ENCODE measurements at places on chromosomes 7 and 10.

GRCh38 chr10:120667276-120667675 lies 183.9 kb upstream of the WDR11 start:
- no peak for DNase-seq

GRCh38 chr10:85862771-85863170 lies 503.8 kb downstream of the GRID1 start:
- DNase-seq = no peak

- DNase-seq = no peak
Measured at GRCh38 chr10:9035355-9035754, 980.9 kb downstream of the GATA3 start.

DNA sequence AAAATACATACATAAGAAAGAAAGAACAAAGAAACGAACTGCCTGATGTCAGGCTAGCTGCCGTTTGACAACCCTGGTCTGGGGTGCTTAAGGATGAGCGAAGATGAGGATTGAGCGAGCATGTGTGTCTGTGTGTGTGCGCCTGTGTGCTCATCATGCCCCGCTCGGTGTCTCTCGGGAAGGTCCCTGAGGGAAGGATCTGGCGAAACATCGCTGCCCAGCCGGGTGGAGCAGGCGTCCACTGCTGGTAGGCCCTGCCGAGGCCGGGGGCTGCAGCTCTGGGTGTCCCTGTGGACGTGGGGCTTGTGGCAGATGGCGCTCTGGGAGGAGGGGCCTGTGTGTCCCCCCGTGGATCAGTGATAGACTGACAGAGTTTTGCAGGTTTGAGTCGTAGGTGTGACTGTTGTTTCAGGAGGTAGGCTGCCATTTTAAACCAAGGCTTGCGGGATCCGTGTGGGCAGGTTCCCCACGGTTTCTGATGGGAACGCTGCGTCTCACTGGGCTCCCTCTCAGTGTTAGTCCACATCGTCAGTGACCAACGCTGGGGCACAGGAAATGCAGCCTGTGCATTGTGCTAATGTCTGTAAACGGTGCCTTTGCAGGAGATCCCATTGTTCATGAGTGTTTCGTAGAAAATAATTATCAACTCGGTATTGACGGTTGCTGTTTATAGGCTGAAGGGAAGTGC lies 5.9 kb upstream of the SUN1 start:
- no peak for DNase-seq

DNA sequence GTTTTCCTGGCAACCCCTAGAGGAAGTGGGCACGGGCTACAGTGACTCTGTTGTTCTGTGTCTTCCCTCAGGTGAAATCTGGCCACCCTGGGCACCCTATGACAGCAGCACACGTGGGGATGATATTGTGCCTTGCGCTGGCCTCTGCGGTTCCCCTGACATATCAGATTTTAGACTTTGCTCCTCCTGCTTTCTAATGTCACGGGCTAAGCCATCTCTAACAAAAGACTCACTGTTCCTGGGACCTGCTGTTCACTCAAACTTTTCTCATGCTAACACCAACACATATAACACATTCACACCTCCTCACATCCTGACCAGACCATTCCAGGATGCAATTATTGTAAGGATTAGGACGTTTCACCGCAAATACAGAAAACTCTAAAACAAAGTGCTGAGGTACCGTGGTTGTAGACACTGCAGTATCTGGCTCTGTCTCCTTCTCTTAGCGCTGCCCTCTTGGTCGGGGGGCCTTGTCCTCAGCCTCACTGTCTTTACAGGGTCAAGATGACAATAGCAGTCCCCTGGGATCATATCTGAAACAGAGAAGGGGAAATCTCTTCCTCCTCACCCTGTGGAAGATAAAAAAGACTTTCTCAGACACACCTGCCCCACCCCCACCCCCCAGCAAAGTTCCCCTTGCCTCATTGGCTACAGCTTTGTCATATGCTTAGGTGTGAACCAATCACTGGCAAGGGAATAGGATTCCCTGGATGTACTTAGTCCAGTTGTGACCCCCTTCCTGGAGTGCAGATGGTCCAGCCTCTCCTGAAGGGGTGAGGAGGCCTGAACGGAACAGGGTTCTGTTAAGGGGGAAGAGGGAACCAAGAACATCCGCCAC lies 14.1 kb downstream of the CHN2 start:
- no peak for DNase-seq

DNA sequence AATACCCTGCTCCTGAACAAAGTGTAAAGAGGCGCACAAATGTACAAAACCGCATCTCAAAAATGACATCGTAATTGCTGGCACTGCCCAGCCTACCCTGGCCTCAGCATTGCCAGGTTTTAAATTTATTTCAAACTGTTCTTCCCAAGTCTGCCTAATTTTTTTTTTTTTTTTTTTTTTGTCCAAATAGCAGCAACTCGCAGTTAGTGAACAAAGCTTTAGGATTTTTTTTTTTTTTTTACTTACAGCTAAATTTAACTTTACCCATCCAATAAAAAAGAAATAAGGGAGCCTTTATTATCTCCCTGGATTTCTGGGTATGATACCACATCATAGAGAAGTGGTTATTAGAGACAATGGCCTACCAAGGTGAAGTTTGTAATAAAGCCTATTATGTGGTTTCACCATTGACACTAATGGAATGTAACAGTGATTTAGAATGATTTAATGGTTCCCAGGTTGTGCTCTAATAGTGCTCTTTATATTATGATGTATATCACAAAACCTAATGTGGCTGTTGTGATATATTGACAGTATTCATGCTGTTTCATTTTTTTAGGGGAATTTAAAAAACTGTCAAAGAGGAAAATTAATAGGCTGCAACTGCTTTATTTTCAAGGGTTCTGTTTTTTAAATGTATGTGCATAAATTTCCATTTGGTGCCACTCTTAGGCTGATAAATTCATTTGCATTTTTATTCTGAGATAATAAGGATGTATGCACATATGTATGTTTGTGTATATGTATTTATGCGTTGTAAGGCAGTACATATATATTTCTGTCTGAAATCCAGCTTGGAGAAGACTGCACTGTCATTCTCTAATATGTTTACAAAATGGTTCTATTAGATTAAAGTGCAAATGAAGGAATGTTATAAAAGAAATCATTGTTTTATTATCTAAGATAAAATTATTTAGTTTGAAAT lies 309.0 kb downstream of the TFEC start:
- no peak for DNase-seq

DNA sequence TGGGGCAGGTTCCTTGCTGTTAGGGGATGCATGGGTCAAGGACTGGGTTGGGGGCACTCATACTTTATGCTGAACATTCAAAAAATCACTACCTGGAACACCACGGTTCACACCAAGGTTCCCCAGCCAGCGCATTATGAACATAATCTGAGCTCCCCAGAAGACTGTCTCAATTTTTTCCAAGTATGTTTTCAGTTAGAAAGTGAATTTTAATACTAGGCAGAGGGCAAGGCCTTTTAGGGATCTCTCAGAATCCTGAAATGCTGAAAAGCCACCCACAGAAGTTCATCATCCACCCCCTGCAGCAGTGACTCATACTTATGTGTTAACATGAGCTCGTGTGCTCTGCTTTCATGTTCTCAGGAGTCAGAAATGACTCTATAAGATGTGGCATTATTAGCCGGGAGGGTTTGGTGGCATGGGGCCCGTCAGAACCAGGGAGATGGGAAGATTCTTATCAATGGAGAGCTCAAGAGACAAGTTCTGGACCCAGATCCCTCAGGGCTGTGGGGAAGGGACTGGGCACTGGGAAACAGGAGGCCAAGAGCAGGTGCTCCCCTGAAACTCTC lies 185.2 kb upstream of the ITGB1 start:
- no peak for DNase-seq

DNA sequence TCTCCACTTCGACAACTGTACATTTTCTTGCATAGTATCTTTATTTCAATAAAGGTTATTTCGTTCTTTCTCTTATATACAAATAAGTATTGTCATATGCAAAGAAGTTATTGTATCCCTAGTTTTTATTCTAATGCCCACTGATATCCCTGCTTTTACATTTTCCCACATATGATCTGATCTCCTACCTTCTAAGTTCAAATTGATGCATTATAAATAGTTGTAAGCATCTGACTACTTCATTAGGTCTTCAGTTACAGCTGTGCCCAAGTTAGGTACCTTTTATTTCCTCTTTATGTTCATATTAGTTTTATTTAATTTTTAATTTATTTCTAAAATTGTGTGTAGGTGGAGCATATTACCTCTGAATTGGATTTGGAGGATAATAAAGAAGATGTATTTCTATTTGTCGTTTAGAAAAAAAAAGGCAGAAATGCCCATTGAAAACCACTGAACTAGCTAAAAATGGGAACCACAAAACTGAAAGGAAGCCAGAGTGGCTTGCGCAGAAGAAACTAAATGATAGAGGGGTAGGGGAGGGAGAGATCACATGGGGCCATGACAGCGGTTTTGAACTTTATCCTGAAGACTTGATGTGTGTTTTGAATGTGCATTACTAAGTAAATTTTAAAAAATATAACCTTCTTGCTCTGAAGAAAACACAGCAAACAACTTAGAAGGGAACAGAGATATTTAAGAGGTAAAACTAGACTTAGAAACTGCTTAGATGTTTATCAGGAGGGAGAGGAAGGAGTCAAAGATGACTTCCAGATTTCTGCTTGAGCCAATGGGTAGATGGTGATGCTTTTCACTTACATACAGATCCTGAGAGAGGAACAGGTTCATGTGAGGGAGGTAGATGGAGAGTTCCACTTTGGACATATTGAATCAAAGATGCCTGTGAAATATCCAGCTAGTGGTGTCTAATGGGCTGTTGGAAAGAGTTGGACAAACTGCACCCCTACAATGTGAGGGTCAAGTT lies 9.3 kb upstream of the ZC3HAV1L start:
- DNase-seq = no peak

GRCh38 chr7:92976931-92977330 lies 140.6 kb upstream of the CDK6 start:
- no peak for DNase-seq

DNA sequence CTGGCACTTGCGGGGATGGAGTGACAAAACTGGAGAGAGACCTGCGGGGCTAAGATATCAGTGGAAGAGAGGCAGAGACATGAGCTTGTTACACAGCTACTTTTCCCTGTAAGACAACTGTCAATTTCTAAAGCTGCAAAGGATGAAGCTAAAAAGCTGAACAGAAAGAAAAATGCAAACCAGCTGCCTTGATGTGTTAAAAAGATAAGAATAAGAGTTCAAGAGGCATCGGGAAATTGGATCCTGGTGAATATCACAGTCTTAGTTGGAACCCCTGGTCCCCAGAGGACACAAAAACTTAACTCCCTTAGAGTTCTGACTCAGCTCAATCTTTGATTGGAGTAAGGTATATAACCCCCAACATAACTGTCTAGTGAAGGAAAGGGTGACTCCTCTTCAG lies 38.8 kb downstream of the VPS41 start:
- no peak for DNase-seq

- DNase-seq = no peak
Measured at GRCh38 chr7:91946549-91946948, 5.9 kb downstream of the AKAP9 start.

- DNase-seq = no peak
Measured at GRCh38 chr7:32496052-32496813, 944 bp downstream of the AVL9 start.

GRCh38 chr10:14478604-14479003 lies 147.9 kb upstream of the FRMD4A start:
- DNase-seq = peak; percentile 67

- DNase-seq = no peak
Measured at GRCh38 chr10:102407425-102408130, 11.0 kb downstream of the PSD start.

- DNase-seq = no peak
Measured at GRCh38 chr7:44288811-44289340, 36.5 kb downstream of the CAMK2B start.

- DNase-seq = no peak
Measured at GRCh38 chr7:51317582-51317910, 937 bp upstream of the COBL start.

GRCh38 chr7:113370910-113371309 lies 252.6 kb upstream of the SMIM30 start:
- DNase-seq = no peak

GRCh38 chr10:44960482-44961229 lies 1.1 kb downstream of the RASSF4 start:
- DNase-seq = no peak

- DNase-seq = no peak
Measured at GRCh38 chr7:51186531-51186930, 130.1 kb downstream of the COBL start.

DNA sequence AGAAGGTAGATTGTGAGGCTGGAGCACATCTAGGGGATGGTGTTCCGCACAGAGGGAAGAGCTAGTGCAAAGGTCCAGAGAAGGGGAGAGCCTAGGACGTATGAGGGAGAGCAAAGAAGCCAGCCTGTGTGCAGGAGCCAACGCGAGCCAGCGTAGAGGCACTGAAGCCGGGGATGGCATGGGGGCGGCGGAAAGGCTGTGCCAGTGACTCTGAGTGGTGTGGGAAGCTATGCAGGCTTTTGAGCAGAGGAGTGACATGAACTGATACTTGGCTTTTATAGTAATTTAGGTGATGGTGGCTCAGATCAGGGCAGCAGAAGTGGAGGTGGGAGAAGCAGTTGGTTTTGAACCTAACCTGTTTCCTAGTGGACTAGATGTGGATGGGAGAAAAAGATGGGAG lies 65.8 kb downstream of the ATXN7L1 start:
- DNase-seq = no peak

DNA sequence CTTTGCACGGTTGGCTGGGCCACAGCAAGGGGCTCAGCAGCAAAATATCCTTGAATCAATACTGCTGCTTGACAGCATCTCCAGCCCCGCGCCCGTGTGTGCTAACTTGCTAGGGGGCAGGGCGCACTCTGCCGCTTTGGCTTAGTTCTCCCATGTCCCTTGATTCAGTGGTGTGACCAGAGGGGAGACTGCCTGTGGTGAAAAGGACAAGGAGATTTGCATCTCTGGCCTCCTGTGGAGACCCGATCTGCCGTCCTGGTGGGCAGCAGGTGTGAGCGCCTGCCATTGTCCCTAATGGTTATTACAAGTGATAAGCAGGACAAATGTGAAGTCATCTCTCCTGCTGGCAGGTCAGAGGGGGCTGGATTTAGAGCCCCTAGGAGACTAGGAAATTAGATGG lies 500.2 kb upstream of the GALNT17 start:
- no peak for DNase-seq

- DNase-seq = no peak
Measured at GRCh38 chr10:124691002-124691401, 53.2 kb downstream of the FAM53B start.

DNA sequence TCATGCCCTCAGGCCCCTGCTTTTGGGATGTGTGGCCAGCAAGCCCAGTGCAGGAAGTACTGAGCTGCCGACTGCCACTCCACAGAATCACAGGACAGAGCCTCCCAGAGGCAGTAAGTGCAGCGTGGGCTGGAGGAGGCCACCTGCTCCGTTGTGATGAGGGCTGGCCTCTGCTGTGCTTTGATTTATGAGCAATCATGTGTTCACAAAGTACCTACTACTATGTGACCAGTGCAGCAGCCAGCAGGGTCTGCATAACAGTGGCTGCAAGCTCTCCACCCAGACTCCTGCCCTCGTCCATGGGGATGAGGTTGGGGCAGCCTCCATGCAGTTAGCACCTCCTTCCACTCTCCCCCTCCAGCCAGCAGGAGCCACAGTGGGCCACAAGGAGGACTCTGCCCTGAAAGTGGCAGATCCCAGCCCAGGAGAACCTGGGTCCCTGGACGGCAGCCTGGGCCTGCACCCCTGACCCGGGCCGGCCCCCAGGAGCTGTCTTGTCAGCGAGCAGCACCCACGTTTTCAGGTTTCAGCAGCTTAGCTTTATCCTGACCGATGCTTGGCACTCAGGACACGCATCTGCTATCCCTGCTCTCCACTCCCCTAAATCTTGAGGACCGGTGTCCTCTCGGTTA lies 37.7 kb upstream of the INSIG1 start:
- DNase-seq = no peak
